ENCODE measurements at places on chromosomes 2 and 18.

DNA sequence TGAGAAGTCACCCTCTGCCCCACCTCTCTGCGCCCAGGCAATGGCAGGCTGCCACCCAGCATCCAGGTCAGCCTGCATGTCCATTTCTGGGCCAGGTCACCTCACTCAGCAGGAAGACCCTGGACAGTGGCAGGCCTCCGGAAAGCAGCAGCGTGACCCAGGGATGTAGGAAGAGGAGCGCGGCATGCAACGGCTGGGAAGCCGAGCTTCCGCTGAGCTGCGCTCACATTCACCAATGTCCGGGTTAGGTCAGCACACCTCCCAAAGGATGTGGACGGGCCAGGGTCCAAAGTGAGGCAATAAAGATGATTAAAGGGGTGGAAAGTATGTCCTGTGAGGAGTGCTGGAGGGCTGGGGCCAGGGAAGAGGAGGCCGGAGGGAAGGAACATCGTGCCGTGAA is 174.5 kb downstream of the CTIF start:
- DNase-seq = no peak

GRCh38 chr18:45974088-45974536 is 7.0 kb upstream of the EPG5 start:
- DNase-seq = peak; percentile 44

DNA sequence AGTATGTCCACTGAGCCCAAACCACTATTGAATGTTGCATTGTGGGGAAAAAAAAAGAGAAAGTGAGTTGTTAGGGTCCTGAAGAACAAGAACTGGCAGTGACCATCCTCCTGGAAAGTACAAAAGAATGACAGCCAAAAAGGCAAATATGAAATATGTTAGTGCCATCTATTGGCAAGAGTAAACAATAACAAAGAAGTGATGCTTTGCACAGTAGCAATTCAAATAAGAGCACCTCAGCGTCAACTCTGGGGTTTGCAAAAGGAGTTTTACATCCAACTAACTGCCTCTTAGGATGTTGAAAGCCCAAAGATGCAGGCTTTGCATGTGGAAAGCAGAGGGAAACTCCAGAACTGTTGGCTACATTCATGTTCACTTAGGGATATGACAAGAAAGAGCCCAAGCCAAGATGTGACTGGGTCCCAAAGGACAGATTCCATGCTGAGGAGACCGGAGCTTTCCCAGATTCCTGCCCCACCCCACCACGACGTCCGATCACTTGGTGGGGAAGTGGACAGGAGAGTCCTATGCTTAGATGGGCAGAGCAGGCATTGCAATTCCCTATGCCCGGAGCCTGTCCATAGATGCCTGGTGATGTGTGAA is 15.6 kb downstream of the TRABD2A start:
- DNase-seq = peak; percentile 57

DNA sequence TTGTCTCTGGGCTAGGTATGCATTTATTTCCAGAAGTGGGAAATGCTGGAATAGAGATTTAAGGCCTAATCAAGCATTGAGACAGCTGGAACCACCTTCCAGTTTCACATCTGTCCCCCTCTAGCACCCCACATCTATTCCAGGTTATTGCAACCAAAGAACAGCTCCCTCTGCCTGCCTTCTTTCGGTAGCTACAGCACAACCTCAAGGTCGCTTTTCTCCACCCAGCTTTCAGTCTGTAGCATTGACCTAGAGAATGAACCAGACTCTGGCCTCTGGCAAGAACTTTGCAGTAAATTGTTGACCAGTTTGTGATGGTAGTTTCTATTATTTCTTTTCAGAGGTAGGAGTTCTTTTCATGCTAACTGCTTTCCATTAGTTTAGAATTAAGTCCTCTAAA is 484.2 kb downstream of the DLGAP1 start:
- no peak for DNase-seq

GRCh38 chr18:63779386-63779785 is 4.2 kb downstream of the SERPINB7 start:
- no peak for DNase-seq

Measured in GM13977 (cell line).